Erythroblast (primary cell): ENCODE measurements at places on chromosomes 16 and 17.
A peak's percentile ranks its signal among the peaks of the same experiment; 100 is the strongest.

DNA sequence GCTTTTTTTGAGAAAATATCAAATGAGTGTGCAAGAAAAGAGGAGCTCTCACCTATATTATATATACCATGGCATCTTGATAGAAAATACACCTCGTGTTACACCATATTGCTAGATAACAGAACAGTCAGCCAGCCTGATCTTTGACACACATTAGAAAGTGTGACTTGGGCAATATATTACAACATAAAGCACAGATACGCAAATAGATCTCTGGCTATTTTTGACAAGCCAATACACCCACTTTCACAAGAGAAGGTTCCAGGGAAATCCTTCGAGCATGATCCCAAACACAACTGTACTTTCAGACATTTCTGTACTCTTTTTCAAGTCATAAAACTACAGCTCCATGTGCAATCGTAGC lies 9.4 kb downstream of the GGA2 start:
- peak; percentile 51 for DNase-seq

- no peak for DNase-seq
Observed at GRCh38 chr17:67672592-67673335, 45.0 kb upstream of the NOL11 start.

DNA sequence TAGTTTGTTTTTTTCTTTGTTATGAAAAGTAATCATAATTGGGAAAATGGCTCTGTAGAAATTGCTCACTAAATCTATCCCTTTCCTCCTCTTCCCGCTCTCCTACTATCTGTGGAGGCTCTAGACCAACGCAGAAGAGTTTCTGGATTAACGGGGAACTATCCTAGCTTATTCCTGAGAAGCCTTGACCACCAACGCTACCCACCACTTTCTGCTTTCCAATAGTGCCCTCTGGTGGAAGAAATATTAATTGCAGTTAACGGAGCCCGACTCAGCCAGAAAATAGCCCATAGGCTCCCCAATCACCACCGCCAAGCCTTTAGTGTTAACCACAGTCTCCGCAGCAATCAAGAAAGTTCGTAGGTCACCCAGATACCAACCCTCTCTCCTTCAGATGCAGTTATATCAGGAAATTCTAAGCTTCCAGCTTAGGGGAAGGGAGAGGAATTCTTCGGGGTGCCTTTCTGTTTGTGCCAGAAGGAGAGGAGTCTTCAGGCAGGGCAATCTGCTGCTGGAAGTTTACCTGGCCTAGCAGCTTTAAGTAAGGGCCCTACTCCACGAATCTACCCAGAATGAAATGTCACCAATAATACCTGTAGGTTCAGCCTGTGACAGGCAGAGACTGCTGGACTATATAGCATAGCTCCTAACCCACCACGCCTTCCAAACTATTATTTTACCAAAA lies 23.0 kb upstream of the NSRP1 start:
- peak; percentile 42 for DNase-seq

GRCh38 chr16:28059841-28060575 lies 3.5 kb downstream of the GSG1L start:
- DNase-seq, result no peak

- DNase-seq, result no peak
Observed at GRCh38 chr16:8550728-8551387, 39.5 kb downstream of the TMEM114 start.

DNA sequence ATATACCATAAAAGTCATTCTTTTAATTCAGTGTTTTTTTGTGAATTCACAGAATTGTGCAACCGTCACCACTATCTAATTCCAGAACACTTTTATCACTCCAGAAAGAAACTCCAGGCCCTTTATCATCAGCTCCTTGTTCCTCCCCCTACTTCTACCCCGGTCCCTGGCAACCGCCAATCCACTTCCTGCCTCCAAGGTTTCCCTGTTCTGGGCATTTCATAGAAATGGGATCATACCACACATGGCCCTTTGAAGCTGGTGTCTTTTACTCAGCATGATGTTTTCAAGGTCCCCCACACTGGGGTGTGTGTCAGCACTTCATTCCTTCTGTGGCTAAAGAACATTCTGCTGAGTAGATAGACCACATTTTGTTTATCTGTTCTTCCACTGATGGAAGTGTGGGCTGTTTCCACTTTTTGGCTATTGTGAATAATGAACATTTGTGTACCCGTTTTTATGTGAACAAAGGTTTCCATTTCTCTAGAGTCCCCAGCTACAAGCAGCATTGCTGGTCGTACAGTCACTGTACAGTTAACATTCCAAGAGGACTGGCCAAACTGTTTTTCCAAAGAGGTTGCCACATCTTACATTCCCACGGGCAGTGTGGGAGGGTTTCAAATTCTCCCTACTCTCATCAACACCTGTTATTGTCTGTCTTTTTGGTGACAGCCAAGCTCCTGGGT lies 75.8 kb upstream of the ZNF469 start:
- no peak for DNase-seq

- DNase-seq, result peak; percentile 60
Observed at GRCh38 chr17:74770498-74771318, 5.4 kb downstream of the NAT9 start.

GRCh38 chr17:50845240-50846147 lies 10.1 kb downstream of the WFIKKN2 start:
- no peak for DNase-seq

- DNase-seq, result no peak
Observed at GRCh38 chr16:79932572-79932971, 332.0 kb upstream of the MAF start.

DNA sequence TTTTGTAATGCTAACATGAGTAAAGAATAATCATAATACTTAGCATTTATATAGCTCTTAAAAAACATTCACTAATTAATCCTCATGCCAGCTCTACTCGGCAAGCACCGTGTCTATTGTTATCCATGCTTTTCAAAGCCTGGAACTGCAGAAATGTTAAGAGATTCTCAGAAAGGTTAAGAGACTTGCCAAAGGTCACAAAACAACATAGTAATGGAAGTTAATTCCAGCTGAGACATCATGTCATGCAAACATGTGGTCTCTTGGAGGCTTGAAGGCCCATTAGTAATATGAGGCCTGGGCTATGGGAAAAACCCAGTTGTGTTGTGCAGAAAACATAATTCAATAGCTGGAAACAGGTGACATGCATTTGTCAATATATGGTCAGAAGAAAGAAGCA lies 389.9 kb upstream of the GOT2 start:
- DNase-seq, result no peak

DNA sequence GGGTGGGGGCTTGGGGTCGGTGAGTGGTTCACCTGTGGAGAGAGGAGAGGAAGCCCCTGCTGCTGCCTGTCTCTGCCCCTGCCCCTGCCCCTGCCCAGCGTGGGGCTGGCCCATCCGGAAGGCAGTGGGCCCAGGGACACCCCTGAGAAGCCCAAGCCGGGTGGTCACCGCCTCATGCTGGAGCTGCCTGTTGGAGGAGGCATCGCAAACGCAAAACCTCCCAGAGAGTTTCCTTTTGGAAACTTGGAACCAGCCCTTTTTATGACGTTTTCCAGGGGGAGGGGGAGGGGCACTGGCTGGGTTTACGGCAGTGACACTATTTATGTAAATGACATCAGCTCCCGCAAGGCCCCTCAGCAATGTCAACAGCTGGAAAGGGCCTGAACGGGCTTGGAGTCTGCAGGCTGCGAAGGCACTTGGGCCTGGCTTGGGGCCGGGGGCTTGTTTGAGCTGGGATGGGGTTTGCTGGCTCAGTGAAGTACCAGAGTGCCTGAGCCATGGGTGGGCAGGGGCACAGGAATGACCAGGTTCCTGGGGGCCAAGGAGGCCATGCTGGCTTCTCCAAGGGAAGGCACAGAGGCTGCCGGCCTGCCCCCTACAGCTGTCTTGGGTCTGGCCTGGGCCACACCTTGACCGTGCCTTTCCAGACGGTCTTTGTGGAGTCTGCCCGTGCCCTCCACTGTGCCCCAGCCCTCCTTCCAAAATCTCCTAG lies 219.5 kb downstream of the NTN1 start:
- DNase-seq, result no peak

DNA sequence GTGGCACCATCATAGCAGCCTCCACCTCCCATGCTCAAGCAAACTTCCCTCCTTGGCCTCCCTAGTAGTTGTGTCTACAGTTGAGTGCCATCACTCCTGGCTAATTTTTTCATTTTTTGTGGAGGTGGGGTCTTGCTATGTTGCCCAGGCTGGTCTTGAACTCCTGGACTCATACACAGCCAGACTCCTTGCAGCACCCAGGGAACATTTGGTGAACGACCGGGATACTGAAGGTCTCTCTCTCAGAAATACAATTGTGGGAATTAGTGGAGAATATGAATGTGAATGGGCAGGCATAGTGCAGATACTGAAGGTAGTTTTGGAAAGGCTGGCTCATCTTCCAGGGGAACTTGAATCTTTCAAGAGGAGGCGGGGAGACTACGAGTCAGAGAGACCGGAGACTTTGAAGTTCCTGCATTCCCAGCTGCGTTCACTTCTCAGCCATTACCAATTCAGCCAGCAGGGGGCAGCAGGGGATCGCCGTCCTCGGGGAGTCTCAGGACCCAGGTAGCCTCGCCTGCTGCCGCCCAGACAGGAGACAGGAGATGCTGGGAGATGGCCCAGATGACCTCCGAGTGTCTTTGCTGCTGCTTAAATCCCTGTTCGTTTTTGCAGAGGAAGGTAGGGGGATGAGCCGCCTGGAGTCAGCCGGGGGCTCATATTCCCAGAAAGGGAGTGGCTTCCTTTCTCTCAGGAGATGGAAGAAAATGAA lies 68.6 kb downstream of the HAPSTR1 start:
- no peak for DNase-seq

GRCh38 chr16:12942861-12943260 lies 41.5 kb downstream of the SHISA9 start:
- no peak for DNase-seq

GRCh38 chr16:752007-752312 lies 8.6 kb upstream of the MSLN start:
- no peak for DNase-seq

DNA sequence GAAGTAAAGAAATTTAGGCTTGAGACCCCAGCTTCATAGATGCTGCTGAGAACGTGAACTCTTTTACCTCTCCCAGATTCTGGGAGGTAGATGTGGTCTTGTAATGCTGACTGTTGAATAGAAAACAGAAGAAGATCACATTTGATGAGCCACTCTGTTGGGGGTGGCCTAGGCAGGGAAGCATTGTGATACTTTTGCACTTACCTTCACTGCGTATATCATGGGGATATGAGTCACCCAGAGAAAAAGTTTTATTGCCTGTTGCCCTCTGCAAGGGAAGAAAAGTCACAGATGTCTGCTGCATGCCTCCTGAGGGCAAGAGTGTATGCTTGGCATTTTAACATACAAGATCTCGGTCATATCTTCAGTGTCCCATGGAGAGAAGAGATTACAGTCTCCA lies 365.4 kb downstream of the SNX29 start:
- DNase-seq, result no peak

- no peak for DNase-seq
Observed at GRCh38 chr16:49287572-49287971, 5.9 kb upstream of the CBLN1 start.

DNA sequence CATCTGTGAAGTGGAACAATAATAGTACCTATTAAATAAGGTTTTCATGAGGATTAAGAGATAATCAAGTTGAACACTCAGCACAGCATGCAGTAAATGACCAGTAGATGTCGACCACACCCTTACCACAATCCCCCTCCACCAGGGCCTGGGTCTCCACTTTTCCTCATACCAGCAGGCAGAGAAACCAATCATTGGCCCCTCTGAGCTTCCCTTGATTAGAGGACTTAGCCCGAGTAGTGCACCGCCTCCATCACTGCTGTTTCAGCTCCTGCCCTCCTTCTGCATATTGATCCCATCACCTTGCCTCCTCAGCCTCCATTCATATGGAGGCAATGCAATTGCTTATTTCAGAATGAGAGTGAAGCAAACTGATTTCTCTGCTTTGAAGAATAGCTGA lies 96.5 kb upstream of the CDH11 start:
- DNase-seq, result no peak
